ENCODE measurements at places on chromosomes 16 and 17.

GRCh38 chr17:55699181-55699860 is 23.3 kb downstream of the TMEM100 start:
- DNase-seq = no peak

DNA sequence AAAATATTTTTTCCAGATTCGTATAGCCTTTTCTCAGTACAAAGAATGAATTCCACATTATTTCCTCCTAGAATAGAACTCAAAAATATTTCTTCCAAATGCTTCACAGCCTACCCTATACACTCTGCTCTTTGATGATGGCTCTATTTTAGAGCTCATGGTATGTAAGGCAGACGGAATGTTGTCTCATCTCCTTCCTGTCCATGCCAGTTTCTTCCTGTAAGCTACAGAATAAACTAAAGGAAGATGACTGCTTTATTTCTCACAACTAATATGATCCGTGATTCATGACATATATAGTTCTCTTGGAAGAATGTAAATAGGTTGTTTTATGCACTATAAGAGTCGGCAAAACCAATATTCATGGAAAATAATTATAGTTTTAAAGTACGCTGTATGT is 723.1 kb downstream of the CDH11 start:
- no peak for DNase-seq

- DNase-seq = no peak
Measured at GRCh38 chr17:39131616-39132015, 19.8 kb downstream of the PLXDC1 start.

GRCh38 chr16:67842509-67843342 is 606 bp downstream of the THAP11 start:
- DNase-seq = peak; percentile 49

DNA sequence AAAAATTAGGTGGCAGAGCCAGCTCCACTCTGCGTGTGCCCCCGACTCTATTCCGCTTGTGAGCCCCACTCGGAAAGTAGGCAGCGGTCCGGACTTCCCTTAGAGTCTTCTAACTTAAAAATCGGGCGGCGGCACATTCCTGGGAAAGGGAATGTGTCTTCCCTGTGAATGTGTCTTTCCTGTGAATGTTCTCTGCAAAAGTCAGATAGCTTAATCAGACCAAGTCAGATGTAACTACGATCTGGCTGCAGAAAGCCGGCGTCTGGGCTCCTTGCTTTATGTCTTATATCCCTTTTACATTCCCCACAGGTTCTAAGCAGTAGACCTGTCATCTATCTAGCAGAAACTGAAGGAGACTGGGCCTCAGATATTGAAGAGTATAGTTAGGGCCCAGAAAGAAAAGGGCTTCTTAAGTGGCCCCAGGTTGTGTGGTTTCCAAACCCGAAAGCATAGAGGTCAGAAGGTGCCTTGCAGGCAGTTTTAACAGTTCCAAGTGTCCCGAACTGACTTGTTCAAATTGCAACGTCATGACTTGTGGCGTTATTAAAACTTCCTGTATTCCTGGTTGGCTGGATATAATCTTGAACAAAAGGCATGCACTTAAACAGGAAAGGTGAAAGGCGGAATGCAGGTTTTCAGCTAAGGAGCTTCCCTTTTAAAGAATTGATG is 601 bp downstream of the PHKB start:
- DNase-seq = no peak

All from T-helper 9 cell (primary cell).